ENCODE measurements at places on chromosomes 4 and X.

GRCh38 chr4:175457956-175458355 lies 354.1 kb downstream of the GPM6A start:
- no peak for DNase-seq

GRCh38 chr4:139184129-139184528 lies 7.1 kb upstream of the ELF2 start:
- DNase-seq = no peak

- DNase-seq = no peak
Observed at GRCh38 chr4:165555302-165555701, 176.5 kb downstream of the CPE start.

DNA sequence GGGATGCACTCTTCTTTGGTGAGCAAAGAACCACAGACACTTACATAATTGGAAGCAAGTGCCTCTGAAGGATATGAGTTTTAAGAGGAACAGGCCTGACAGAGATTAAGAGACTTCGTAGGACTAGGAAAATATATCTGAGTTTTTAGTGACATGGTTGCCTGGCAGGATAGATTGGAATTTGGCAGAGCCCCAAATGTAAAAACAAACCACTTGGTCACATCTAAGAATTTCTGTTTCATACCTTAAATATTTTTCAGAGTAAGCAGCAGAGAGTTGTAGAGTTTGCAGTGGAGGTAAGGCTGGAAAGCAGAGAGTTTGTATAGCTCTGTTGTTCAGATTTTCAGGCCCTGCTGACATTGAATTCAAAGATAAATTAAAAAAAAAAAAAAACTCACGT lies 150.1 kb upstream of the MAGEB2 start:
- DNase-seq = no peak

DNA sequence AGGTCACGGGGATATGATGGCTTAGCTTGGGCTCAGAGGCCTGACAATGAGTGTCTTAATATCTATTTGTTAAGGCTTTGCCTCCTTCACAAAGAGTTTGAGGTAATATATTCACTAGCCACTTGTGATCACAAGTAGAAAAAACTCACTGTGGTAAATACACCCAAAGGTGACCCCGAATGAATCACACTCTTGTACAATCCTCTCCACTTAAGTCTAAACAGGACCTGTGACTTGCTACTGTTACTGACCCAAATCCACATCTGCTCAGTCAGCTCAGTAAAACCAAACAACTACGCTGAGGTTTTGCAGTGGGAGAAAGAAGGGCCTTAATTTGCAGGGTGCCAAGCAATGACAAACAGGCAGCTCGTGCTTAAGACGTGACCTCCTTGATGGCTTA lies 223.8 kb upstream of the MAGEC2 start:
- no peak for DNase-seq

DNA sequence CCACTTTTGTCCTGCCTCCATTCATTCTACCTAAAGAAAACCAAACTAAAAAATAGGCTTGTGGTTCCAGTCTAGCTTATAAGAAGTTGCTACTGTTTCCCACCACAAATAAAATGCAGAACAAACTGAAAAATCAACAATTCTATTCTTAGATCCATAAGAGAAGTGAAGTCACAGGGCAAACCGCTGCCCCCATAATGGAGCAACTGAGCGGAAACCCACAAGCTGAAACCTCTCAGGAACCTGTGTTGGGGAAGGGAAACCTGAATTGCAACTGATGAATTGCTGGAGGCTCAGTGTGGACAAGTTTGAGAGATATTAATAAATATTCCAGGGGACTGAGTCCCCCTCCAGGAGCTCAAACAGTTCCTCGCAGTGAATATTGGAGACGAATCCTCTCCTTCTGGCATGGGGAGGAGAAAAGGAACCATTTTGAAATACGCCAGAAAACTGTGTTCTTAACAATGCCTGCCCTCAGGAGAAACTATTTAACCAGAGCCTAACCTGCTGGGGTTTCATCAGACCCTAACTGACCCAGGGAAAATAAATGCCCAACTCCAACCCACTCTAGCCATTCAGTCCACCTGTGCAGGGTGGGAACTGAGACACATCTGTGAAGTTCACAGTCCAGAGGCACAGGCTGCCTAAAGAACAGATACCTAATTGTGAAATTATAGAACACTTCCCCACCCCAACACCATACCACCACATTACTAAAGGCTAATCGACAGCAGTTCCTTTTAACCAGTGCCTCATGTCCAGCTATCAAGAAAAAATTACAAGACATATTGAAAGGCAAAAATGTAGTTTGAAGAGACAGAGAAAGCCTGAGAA lies 22.8 kb upstream of the SH3RF1 start:
- DNase-seq = no peak
